ENCODE measurements at places on chromosomes 6 and 20.
A peak's percentile ranks its signal among the peaks of the same experiment; 100 is the strongest.

DNA sequence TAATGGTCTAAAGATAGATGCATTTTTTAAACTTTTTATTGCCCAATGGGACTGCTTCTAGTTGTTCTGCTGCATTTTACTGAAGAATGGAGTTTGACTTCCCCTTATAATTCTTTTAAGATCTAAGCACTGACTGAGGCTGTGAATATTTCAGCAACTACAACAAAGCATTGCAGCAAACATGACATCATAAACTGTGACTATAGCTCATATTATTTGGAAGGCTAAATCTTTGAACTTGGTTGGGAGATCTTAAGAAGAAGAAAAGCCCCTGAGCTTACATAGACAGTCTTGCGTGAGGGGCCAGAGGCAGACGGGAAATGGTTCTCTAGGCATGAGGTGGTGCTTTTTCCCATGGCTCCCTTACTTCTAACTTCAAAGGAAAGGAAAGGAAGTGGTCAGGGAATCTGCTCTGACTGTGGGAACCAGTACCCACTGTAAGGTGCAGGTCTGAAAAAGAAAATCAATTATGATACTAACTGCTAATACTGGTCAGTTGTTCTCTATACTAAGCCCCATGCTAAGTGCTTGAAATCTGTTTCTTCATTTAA lies 14.8 kb downstream of the HEY2 start:
- no peak for DNase-seq

GRCh38 chr6:4671587-4672115 lies 104.6 kb upstream of the CDYL start:
- no peak for DNase-seq

- DNase-seq = no peak
These were observed 435 bp downstream of the PTCRA start for GRCh38 chr6:42916288-42916687.

DNA sequence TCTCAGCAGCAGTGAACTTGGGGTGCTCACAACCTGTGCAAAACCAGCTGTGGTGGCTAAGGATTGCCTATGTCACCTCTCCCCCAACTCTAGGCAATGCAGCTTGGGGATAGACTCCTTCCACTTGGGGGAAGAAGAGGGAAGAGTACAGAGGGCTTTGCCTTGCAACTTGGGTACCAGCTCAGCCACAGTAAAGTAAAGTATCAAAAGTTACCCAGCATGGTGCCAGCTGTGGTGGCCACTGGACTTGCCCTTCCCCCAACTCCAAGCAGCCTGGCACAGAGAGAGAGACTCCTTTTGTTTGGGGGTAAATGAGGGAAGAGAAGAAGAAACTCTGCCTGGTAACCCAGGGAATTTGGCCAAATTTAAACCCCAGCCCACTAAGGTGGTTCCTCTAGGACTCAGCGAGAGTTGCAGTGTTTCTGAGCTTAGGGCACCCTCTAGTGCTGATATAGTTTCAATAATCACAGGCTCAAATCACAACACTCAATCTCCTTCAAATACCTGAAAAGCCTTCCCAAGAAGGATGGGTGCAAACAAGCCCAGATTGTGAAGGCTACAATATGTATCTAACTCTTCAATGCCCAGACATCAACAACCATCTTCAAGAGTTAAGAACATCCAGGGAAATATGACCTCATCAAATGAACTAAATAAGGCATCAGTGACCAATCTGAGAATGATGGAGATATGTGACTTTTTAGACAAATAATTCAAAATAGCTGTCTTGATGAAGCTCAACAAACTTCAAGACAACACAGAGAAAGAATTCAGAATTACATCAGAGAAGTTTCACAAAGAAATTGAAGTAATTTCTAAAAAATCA lies 7.6 kb upstream of the DEFB129 start:
- peak; percentile 20 for DNase-seq

DNA sequence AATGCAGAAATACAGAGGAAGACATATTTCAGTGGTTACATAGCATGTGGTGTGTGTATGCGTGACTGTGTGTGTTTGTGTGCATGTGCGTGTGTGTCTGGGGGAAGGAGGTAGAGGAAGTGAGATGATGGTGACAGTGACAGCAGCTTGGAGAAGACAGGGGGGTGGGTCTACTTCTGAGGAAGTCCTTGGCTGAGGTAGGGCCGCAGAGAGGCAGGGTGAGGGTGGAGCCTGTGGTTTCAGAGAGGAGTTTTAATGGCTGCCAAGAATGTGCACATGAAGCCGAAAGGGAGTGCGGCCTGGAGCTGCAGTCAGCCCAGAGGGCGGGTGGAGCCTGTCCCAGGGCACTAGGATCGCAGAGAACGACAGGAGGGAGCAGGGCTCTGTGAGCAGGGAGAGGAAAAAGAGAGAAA lies 22.7 kb upstream of the RNF24 start:
- peak; percentile 73 for DNase-seq

GRCh38 chr6:155483858-155484257 lies 28.2 kb upstream of the NOX3 start:
- peak; percentile 92 for DNase-seq
